ENCODE measurements at places on chromosomes 12 and 14.

DNA sequence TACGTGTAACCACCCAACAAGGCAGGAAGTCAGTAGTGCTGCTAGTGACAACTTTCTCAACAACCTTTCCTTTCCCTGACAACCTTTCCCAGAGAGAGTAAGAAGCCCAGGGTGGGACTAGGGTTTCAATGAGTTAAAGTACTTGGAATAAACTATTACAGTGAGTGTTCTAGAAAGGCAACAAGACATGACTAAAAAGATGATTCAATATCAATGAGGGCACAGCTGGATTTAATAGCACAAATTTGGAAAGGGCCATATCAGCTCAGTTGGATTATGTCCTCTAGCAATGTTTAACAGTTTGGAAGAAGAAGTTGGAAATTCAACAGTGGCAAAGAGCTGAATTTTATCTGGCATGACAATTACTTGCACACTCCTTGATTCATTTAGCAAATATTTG is 90.4 kb upstream of the GRIN2B start:
- DNase-seq: no peak

DNA sequence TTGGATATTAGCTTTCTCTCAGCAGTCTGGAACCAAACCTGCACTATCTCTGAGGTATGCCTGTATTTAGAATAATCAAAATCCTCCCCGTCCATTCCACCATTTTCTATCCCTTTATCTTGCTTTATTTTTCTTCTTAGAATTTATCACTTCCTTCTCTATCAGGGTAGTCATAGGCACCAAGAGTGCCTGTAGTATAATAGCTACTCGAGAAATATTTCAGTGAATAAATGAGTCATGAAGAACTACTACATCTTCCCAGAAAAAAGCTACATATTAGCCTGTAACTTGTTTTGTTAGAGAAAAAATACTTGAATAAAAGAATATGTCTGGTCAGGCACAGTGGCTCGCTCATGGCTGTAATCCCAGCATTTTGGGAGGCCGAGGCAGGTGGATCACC is 4.3 kb downstream of the SLC2A14 start:
- DNase-seq: no peak

DNA sequence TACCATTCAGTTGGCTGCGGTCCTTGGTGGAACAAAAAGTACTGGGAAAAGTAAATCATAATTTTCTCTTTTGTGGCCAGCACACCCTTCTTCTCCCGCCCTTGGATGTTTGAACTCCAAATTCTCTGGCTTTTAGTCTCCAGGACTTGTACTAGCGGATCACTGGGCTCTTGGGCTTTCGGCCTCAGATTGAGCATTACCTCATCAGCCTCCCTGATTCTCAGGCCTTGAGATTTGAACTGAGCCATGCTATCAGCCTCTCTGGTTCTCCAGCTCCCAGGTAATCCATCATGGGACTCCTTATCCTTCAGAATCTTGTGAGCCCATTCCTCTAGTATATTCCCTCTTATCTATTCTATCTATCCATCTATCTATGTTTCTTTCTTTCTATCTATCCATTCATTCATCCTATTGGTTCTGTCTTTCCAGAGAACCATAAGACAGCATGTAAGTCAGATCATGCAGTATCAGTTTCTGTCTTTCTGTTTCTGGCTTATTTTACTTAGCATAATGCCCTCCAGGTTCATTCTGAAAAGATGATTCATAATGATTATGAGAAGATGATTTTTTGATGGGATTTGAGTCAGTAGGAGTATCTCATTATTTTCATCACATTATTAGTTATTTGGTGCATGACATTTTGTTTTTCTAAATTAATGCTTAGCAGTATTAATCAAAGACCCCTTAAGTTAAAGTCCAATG is 814.9 kb downstream of the LRFN5 start:
- DNase-seq: no peak

GRCh38 chr12:93144109-93144508 is 215.0 kb upstream of the EEA1 start:
- DNase-seq: no peak

- DNase-seq: no peak
Observed at GRCh38 chr12:78931466-78931990, 67.0 kb downstream of the SYT1 start.

- peak; percentile 3 for DNase-seq
Observed at GRCh38 chr12:27821259-27821973, 41.4 kb upstream of the MANSC4 start.

- no peak for DNase-seq
Observed at GRCh38 chr14:34297786-34298520, 164.1 kb downstream of the SPTSSA start.

GRCh38 chr12:56591126-56591525 is 39.0 kb downstream of the BAZ2A start:
- no peak for DNase-seq

GRCh38 chr12:89756194-89756584 is 47.6 kb upstream of the ATP2B1 start:
- no peak for DNase-seq

GRCh38 chr14:69928111-69928523 is 48.9 kb downstream of the SMOC1 start:
- no peak for DNase-seq

- DNase-seq: no peak
Observed at GRCh38 chr14:69593018-69593677, 18.2 kb upstream of the SUSD6 start.

DNA sequence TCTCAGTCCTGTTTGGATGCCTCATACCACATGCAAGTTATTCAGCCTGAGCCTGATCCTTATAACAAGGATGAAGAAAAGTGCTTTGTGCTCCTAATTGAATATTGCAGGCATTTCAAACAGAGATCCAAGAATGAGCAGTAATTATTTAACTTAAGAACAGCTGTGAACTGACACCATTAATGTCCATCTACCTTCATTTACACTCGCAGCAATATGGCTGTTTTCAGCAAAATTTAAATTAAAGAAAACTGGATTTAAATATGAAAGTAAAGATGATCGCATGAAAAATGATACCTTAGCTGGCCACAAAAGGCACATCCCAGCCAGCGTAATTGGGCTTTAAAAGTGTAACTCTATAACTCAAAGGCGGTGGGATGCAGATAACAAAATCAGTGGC is 466.3 kb downstream of the GALC start:
- DNase-seq: no peak

GRCh38 chr12:121812320-121812871 is 8.6 kb downstream of the SETD1B start:
- DNase-seq: no peak

GRCh38 chr14:57834001-57834598 is 31.8 kb downstream of the SLC35F4 start:
- DNase-seq: no peak

DNA sequence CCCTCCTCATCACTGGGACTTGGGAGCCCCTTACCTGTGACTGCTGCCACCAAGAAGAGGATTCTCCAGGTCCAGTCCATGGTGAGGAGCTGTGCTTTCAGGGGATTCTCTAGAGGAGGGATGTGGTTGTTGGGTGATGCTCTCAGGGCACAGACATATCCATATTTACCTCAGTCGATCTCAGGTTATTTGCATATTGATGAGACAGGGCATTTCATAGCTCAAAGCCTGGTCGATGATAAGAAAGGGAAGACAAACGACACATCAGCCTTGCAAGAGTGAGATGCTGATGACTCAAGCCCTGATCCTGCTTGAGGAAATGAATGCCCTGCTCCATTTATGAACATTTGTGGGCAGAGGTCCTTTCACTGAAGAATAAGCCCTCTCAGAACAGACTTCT is 981.0 kb downstream of the TMEM121 start:
- no peak for DNase-seq

DNA sequence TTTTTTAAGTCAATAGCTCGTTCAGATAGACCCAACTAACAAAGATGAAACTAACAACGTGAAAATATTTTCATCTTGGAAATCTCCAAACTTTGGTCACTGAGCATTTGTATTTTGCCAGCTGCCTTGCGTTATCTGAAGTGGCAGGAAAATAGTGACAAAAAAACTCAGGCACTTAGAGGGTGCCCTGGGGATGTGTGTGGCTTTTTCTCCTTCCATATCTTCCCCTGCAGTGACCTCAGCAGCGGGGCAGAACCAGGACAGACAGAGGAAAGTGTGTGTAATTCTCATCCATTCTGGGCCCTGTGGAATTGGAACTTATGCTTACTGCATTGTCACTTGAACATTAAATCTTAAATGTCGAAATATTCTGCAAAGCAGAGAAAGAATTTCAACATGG is 152.0 kb downstream of the BCAT1 start:
- DNase-seq: no peak

GRCh38 chr14:20415782-20416206 is 2.5 kb upstream of the TEP1 start:
- no peak for DNase-seq

DNA sequence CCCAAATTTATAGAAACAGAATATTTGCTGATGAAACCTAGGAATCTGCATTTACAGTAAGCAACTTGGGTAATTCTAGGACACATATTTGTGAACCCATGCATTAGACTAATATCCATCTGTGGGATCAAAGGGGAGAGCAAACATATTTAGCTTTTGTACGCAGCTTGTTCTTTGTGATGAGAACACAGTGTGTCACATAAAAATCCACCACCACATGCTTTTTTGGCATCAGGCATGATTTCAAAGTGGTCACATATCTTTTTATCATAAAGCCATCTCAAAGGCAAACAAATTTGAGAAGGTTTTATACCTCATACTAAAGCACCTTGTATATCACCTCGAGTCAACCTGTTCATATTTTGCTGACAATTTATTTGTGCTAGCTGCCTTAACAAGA is 15.7 kb downstream of the DNAL1 start:
- no peak for DNase-seq

All from activated naive CD4-positive, alpha-beta T cell (primary cell).